ENCODE measurements at places on chromosomes 11 and 22.

GRCh38 chr22:26443901-26444690 lies 15.0 kb downstream of the ASPHD2 start:
- DNase-seq: no peak

GRCh38 chr11:34570584-34570983 lies 50.3 kb upstream of the EHF start:
- peak; percentile 40 for DNase-seq

DNA sequence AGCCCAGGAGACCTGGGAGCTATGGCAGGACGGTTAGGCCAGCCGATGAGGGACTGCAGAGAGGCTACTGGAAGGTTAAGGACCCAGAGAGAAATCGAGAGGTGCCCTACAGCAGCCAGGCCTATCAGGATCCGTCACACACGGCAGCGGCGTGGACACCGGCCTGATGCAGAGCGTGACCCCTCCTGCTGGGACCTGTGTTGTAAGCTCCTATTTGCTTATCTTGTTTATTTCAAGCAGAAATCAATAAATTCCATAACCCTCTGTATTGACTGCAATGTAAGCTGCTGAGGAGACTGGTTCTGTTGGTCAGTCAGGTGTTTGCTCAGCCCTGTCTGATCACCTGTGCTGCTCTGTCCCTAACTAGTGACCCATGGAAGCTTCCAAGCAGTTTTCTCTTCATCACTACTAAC lies 39.9 kb downstream of the PPP2R1B start:
- no peak for DNase-seq

DNA sequence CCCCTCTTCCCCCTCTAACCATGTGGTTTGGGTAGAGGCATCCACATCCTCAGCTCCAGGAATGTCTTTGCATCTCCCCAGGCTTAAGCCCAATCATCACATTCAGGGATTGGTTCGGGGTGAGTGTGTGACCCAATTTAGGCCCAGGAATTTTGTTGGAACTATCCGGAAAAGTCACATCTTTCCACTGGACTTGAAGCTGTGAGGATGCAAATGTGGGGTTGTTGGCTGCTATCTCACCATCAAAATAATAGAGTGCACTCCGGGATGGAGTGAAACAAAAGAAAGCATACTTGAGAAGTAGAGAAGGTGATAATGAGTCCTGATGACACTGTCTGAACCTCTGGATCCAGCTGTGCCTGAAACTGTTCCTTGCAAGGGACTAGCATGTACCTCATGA lies 33.8 kb upstream of the OLFML1 start:
- DNase-seq: no peak

- DNase-seq: no peak
Observed at GRCh38 chr11:134589129-134589528, 177.1 kb upstream of the B3GAT1 start.

DNA sequence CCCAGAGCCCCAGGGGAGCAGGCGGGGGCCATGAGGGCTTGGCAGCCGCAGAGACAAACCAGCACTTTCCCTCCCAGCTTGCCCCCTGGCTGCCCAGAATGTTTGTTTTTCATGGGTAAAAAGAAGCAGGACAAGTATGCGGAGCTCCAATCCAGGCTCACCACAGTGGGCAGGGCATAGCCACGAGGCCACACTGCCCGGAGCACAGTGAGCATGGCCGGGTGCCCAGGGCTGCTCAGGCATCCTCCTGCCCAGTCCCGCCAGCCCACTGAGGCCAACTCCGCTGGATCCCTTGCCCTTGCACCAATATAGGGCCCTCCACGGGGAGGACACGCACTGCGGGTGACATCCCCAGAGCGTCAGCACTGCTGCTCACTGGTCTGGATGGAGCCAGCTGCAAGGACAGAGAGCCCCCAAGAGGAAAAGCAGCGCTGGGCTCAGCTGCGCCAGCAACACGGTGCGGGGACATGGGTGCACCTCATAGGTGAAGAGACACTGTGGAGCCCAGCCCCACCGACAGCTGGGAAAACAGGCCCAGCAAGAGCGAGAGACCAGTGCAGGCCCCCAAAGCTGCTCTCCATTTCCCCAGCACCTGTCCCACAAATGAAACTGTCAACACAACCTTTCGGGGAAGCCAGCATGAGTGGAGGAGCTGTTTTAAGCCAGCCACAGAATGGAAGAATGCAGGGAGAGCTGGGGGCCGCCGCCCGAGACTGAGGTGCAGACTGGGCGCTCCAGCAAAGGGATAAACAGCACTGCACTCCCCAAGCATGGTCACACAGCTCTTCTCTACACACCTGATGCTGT lies 24.8 kb downstream of the ARVCF start:
- DNase-seq: no peak

GRCh38 chr11:19647816-19648215 lies 64.8 kb upstream of the NAV2 start:
- no peak for DNase-seq

GRCh38 chr11:16012125-16012751 lies 344.1 kb downstream of the SOX6 start:
- DNase-seq: no peak

DNA sequence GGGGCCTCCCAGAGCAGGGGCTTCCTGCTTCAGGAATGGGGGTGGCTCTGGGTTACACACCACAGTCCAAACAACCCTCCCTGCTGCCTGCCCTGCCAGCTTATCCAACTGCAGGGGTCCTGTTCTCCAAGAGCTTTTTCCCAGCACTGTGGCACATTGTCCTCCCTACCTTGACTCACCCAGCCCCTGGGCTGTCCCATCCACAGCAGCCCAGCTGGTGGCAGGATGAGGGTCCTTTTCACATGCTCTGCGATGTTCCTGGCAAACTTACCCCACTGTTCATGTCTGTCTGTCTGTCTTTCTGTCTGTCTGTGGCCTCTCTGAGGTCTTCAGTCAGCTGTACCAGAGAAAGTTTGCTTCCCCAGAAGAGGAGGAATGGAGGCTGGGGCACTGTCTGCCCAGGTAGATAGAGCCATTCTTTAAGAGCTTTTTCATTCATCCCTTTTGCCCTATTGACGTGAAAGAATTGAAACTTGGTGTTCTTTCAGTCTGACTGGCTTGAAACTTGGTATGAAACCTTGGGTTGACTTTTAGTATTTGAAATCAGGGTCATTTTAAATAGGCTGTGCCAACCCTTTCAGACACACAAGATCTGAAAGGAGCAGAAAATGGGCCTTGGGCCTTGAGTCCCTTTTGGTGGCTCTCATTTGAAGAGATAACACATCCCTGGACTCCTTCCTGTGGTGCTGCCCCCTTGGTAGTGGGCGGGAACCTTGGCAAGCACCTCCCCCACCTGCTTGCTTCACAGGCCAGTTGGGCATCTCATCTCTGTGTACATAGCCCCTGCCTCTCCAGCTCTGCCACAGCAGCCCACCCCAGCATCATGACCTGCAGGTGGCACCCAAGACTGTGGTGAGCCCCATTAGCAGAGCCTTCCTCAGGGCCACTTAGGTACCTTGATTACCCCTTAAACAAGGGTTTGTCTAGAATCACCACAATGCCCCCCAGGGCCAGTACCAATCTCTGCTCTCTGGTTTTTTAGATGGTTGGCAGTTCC lies 74.6 kb upstream of the SUSD2 start:
- DNase-seq: no peak

- no peak for DNase-seq
Observed at GRCh38 chr11:35937700-35938099, 6.2 kb upstream of the LDLRAD3 start.

- DNase-seq: no peak
Observed at GRCh38 chr11:126607776-126608541, 252.5 kb downstream of the ST3GAL4 start.

DNA sequence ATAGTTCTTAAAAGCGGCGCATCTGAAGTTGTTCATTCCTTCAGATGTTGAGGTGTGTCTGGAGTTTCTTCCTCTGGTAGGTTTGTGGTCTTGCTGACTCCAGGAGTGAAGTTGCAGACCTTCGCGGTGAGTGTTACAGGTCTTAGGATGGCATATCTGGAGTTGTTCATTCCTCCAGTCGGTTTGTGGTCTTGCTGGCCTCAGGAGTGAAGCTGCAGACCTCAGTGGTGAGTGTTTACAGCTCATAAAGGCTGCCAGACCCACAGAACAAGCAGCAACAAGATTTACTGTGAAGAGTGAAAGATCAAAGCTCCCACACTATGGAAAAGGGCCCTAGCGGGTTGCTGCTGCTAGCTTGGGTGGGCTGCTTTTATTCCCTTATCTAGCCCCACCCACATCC lies 201.7 kb upstream of the PDGFD start:
- no peak for DNase-seq

GRCh38 chr22:36911887-36912661 lies 1.4 kb upstream of the CSF2RB start:
- no peak for DNase-seq

DNA sequence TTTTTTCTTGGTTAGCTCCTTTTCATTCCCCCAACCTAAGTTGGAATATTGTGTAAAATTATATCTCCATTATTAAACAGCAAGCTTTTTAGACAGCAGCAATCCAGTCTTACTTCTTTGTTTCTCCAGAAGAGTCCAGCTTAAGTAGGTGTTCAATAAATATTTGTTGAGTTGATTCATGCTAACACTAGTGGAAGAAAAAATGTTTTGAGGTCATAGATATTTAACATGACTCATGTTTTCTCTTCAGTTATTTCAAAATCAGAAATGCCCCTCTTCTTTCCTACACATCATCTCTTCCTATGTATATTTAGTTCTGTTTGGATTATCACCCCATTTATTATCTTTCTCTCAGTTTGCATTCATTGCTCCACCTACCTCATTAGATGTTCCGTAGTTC lies 20.3 kb downstream of the CCDC83 start:
- DNase-seq: peak; percentile 78

- no peak for DNase-seq
Observed at GRCh38 chr22:43253839-43254238, 66.9 kb upstream of the TTLL12 start.

DNA sequence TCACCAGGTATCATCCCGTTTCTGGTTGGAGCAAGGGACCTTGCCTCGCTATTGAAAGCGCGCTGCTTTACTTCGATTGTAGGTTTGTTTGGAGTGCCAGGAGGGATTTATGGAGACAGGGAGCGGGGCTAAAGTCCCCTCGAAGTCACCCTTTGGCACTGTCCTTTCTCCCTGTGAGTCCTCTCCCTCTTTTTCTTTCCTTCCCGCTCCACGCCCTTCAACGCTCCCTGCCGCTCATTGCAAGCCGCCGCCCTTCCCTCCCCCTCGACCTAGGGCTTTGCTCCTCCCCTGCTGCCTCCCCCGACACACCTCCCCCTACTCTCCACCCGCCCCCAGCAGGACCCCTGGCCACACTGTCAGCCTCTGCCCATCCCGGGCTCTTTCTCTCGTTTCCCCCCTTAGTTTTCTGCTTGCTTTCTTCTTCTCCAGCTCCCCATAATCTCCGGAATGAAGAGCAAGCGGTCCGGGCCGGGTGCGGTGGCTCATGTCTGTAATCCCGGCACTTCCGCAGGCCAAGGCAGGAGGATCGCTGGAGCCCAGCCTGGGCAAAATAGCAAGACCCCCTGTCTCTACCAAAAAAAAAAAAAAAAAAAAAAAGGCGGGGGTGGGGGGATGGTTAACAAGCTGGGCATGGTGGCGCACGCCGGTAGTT lies 41.0 kb downstream of the AHNAK start:
- no peak for DNase-seq

- DNase-seq: no peak
Observed at GRCh38 chr22:25386538-25386884, 167.1 kb downstream of the CRYBB2 start.

DNA sequence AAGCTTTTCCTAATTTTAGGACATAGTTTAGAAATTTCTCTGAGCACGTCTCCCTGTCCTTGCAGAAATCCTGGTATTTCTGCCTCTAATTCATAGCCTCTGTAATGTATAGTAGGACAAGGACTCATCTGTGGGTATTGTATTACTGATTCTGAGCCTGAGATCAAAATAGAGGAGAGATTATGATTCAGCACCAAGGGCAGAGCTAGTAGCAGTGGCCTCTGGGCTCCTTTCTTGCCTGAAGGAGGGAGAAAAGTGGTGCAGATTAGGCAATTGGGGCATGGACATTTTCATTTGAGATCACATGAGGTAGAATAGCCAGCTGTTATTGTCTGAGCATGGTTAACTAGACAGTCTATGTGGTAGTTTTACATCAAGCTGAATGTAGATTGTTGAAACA lies 2.8 kb downstream of the MADD start:
- no peak for DNase-seq

GRCh38 chr11:128171506-128171905 lies 415.9 kb downstream of the ETS1 start:
- peak; percentile 48 for DNase-seq

DNA sequence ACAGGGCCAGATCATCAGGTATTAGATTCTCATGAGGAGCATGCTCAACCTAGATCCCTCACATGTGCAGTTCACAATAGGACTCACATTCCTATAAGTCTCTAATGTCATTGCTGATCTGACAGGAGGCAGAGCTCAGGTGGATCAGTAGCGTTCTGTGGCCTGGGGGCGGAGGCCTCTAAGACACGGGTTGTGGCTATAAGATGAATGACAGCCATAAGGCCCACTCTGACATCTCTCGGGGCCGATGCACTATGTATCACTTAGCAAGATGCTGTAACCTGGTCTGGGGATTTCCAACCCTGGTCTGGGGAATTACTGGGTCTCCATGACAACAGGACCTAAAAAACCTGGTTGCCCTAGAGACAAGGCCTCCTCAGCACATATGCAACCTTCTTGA lies 932.7 kb downstream of the TBC1D22A start:
- DNase-seq: no peak

DNA sequence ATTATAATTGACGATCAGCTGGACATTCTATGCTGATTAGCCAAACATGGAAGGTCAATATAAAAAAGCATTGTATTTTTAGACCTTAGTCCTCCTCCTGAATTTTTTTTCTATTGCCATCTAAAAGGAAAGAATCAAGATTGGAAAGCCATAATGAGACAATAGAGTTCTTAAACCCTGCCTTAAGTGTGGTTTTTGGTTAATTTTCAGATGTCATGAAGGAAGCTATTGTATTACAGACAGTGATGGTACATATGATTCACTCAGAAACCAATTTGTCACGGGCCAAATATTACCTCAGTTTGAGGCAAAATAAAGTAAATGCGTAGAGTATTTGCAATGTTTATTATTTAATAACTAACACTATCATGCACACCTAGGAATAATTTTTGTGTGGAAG lies 1164.0 kb upstream of the RAG2 start:
- DNase-seq: no peak

DNA sequence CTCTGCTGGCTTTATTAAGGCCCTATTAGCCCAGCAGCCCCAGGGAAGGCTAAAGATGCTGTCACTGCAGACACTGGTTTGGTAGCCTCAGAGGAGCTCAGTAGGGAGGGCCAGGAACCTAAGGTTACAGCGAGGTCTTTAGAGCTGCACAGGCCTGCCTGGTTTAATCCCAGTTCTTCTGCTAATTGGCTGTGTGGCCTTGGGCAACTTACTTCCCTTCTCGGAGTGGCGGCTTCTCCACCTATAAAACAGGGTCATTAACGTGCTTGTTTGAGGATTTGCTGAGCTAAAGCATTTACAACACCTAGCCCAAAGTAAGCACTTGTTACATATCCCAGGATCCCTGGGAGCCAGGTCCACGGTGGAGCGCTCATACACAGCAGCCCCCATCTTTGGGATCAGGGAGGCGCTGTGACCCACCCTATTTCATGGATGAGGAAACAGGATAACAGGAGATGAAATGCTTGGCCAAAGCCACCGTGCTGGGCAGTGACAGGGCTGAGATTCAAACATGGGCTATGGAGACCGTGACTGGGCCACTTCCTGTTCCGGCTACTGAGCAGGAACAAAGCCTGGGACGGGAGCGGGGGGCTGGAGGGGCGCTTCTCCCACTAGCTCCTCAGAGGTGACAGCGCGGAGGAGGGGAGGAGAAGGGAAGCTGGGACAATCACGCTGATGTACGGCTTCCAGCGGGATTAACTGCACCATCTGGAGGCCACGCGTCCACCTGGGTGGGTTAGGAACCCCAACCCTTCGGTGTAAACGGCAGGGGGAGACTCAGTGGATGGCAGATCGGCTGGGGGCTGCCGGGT lies 61.5 kb downstream of the IGLL1 start:
- no peak for DNase-seq

All from ELR (cell line).